ENCODE measurements at places on chromosomes 11 and 22.
A peak's percentile ranks its signal among the peaks of the same experiment; 100 is the strongest.

GRCh38 chr11:19597206-19597605 is 115.4 kb upstream of the NAV2 start:
- no peak for DNase-seq

- no peak for DNase-seq
These were observed 4.5 kb upstream of the TPBGL start for GRCh38 chr11:75236062-75236461.

GRCh38 chr11:64224151-64224890 is 1.7 kb downstream of the TRPT1 start:
- DNase-seq = no peak

GRCh38 chr22:19849835-19850762 is 4.6 kb downstream of the GNB1L start:
- no peak for DNase-seq

DNA sequence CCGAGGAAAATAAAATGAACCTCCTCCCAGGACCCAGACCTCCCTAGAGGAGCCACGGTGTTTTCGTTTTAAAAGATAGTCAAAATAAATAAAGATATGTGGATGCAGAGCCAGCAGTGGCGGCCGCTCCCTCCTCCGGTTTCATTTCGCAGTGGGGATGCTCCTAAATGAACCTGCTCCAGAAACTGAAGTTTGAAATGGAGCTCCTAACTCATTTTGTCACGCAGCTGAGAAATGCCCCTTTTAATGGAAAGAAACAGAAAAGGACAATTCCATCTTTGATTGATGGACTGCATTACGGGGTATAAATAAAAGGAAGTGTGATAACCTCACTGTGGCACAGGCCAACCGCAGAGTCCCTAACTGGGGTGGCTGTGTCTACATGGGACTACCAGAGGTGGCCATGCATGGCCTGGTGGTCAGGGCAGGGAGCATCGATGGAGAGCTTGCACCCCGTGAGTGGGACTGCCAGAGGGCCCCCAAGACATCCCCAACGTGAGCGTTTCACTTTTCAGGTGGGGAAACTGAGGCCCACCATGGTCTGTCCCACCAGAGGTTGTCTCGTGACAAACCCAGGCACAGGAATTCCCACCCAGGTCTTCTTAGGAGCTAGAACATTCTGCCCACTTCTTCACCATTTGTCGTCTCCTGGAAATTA is 426.6 kb downstream of the BRD1 start:
- no peak for DNase-seq

DNA sequence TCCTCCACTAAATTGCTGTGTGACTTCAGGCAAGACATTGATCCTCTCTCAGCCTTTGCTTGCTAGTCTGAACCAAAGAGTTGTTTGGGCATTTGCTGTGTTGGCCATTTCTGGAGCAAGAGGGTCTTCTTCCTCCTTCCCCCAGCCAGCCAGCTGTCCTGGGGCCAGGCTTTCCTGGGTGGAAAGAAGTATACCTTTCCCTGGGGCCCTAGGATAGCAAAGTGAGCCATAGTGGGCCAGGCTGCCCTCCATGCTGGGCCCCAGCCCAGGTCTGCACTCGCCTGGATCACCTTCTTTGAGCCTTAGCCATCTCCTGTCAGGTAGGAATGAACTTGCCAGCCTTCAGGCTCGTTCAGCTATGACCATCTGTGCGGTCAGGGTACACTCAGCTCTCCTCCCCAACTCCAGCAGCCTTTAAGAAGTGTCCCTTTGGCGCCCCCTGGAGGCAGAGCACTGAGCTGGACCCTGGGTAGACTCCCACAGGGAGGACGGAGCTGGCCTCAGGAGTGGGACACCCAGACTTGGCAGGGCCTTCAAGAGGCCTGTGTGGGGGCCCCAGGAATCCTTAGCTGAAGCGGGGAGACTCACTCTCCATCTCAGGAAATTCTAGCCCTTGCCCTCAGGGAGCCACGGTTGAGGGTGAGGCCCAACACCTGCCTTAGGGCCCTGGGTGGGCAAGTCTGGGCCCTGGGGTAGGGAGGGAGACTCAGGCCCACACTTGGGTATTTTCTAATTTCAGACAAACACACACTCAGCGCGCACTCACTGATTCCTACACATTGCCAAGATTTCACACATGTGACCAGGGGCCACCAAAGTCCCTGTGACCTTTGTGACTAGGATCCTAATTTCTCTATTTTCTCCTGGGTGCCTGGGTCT is 35.6 kb upstream of the TPBGL start:
- DNase-seq = peak; percentile 9

- DNase-seq = no peak
These were observed 941.3 kb downstream of the OPCML start for GRCh38 chr11:132590986-132591385.

GRCh38 chr11:18536209-18536608 is 9.5 kb upstream of the TSG101 start:
- no peak for DNase-seq

Data from NCI-H2171 treated with DMSO at 0.1 percent for 48 hours (cell line).